ENCODE measurements at places on chromosomes 6 and 20.

DNA sequence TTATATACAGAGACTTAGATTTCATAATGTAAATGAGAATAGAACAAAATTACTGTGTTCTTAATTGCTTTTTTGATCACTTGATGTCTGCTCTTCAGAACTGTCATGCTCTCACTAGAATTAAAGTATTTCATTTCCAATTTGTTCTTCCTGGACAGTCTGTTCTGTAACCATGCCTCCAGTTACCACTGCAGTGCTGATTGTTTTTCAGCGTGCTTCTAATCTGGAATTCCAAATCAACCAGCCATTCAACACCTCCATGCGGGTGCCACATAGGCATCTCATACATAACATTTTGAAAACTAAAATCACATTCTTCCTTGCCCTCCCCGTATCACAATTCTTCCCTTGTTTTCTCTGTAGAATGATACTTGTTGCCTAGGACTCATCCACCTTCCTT is 132.8 kb downstream of the QKI start:
- no peak for DNase-seq

- DNase-seq, result peak; percentile 17
Observed at GRCh38 chr6:27290065-27290849, 21.8 kb downstream of the POM121L2 start.

DNA sequence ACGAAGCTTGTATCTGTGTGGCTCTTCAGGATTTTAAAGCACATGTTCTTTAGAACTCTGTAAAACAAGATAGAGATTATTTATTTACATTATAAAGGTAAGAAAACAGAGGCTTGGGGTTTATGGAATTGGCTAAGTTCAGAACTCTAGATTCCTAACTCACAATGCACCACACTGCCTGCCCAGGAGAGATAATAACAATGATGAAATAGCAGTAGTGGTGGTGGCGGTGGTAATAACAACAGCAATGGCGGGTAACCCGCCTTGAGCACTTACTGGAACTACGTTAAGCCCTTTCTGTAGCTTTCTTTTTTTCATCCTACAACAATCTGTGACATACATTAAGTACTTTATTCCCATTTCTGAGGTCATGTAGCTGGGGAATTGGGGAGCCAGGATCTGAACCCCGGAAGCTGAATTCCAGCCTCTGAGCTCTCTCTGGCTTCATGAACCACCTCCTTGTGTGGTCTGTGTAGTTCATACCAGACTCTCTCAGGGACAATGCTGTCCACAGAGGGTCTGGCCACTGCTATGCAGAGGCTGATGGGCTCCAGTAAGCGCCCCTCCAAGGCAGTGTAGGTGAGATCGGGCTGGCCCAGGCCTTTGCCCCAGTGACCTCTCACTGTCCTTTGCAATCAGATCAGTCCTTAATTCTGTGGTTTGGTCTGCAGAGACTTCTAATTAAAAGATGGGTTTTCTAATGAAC is 260.9 kb downstream of the SLC24A3 start:
- DNase-seq, result no peak

DNA sequence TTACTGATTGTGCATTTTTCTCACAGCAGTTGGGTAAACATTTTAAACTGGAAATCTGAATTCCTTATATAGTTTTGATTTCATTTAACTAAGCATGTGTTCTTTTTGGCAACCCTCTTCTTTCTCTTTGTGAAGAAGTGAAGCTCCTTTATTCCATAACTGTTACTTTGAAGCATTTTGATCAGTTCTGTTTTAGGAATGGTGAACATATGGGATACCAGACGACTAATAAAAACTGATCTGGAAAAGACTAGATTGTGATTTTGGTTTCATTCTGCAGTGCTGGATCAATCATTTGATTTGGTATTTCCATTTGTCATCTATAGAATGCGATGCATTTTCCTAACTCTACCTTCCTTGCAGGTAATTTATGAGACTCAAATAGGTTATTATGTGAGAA is 9.8 kb downstream of the AFG1L start:
- no peak for DNase-seq

DNA sequence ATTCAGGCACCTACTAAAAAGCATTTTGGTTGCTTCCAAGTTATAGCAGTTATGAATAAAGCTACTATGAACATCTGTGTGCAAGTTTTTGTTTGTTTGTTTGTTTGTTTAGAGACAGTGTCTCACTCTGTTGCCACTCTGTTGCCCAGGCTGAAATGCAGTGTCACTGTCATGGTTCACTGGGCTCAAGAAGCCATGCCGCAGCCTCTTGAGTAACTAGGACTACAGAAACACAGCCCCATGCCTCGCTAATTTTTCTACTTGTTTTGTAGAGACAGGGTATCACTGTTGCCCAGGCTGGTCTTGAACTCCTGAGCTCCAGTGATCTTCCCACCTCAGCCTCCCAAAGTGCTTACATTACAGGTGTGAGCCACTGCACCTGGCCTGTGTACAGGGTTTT is 795.9 kb downstream of the EPHA7 start:
- no peak for DNase-seq

Data from natural killer cell (primary cell).